M059J (cell line): ENCODE measurements at places on chromosomes 2 and 18. TPM values are rescaled to one million over a fixed set of nuclear protein-coding genes. Genes with fewer than 3 reads are reported as not detected.

ARHGAP28 gene
- 0.05 and 0.37 TPM in 2 replicates for total RNA-seq

GRCh38 chr2:64688909-64689308, 35.2 kb upstream of the SERTAD2 start:
- DNase-seq, result no peak

C1QL2 gene
- total RNA-seq, result not detected in 2 replicates

- no peak for DNase-seq
Observed at GRCh38 chr18:49183921-49184320, 233.2 kb upstream of the SMAD7 start.

NOSTRIN gene
- 0.22 TPM in 1 of 2 replicates, not detected in the other for total RNA-seq

CEBPZOS gene
- 27.7 and 48.4 TPM in 2 replicates for total RNA-seq

- DNase-seq, result no peak
Observed at GRCh38 chr2:150585221-150585971, 97.9 kb upstream of the RND3 start.

DNA sequence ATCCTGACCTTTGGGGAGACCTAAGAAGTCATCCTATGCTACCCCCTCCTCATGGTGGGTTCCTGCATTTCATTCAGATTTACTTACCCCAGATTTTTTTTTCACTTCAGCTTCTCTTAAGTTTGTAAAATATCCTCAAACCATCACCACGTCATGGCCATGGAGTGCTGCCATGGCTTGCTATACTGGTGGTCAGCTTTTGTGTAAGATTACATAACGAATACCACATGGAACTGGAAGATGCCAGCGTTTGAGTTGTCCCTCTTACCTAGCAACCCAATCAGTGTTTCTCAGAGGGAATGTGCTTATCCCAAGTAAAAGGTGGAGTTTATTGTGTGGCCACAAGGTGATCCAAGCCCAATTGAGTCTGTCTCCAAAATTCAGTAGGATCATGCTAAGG, 148.6 kb upstream of the ALPP start:
- DNase-seq, result no peak

- no peak for DNase-seq
Observed at GRCh38 chr18:62539284-62540165, 16.7 kb downstream of the ZCCHC2 start.

GRCh38 chr2:14567561-14567960, 65.0 kb upstream of the LRATD1 start:
- no peak for DNase-seq

C2orf66 gene
- not detected in 2 replicates for total RNA-seq
